Activated naive CD8-positive, alpha-beta T cell treated with anti-CD3 and anti-CD28 coated beads, Interleukin-2, amount 10 ng/mL, durations not matched to agents 7 days and 5 days (primary cell): ENCODE measurements at places on chromosomes 6 and 20.

DNA sequence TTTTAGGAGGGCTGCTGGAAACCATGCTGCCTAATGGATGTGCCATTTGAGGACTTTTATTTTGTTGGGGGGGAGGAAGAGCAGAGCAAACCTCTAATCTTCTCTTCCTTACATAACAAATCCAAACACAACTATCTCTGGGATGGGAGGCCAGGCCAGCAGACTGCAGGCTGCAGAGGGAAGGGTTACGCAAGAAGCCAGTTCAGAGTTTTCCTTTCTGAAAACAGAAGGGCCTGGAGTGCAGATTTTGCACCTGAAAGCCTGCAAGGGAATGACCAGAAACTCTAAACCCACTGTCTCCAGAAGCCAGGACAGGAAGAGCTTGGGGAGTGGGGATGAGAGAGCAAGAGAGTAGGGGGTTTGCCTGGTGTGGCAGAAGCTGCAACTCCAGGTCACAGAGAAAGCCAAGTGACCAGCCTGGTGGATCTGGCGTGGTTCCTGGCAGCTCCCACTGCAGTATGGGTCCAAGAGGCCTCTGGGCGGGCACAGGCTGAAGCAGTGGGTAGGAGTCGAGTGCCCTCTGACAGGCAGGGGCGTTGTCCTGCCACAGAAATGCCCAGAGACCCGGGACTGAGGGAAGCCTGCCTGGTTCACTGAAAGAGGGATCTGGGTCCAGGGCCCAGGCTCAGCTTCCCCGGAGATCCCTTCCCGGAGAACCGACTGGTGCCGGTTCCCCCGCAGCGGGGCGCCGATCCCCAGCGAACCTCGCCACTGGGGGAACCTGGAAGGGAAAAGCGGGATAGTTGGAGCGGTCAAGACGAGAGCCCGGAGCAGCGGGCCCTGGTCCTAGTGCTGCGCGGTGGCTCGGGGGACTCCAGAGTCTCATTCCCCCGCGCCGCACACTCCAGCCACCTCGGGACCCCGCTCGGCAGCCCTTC lies 6.7 kb downstream of the MAFB start:
- DNase-seq = no peak

DNA sequence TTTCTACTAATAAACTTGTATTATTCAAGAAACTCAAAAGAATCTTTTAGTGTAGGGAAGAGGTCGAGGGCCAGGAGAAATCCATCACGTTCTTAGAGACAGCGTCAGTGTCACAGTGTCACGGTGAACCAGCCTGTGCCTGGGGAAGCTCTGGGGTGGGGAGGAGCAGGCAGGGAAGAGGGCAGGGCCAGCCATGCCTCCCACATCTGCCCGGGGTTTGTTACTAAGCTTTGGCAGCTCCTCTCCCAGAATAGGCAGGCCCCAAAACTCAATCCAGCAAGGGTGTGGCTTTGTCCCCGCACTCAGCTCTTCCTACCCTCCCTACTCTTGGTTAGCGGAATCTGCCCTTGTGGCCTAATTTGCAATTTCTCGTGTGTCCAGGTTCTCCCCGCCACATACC lies 72.9 kb downstream of the TCP11 start:
- DNase-seq = no peak

DNA sequence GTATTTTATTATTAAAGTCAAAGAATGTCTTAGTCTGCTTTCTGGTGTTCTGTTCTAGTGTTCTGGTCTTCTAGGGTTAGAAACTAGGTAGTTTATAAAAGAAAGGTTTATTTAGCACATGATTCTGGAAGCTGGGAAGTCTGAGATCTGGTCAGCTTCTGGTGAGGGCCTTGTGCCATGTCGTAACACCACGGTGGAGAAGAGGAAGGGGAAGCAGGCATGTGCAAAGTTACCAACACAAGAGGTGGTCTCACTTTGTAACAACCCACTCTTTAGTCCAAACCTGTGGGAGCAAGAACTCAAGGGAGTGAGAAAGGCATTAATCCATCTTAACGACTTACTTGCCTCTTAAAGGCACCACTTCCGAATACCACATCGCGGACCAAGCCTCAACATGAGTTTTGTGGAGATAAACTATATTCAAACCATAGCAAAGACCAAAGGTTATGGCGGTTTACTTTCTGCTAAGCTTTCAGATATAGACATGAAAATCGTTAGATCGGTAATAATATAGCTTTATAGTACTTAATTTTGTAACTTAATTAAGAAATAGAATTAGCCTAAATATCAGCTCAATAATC lies 99.4 kb downstream of the NCOA3 start:
- no peak for DNase-seq

DNA sequence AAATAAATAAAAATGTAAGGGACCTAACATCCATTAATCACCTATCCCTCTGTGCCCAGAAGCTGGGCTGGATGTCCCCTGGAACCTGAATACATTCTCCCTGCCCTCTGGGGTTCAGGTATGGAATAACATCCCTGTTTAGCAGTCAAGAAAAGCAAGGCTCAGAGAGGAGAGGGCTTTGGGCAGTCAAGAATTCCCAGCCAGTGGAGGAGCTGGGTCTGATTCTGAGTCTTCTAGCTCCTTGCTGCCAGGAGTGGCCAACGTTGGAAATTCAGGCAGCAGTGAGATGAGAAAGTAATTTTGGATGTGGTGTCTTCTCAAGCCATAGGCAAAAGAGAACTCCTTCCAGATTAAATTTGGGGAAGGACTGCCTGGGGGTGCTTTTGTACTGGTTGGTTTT lies 42.6 kb upstream of the ZNFX1 start:
- DNase-seq = no peak

DNA sequence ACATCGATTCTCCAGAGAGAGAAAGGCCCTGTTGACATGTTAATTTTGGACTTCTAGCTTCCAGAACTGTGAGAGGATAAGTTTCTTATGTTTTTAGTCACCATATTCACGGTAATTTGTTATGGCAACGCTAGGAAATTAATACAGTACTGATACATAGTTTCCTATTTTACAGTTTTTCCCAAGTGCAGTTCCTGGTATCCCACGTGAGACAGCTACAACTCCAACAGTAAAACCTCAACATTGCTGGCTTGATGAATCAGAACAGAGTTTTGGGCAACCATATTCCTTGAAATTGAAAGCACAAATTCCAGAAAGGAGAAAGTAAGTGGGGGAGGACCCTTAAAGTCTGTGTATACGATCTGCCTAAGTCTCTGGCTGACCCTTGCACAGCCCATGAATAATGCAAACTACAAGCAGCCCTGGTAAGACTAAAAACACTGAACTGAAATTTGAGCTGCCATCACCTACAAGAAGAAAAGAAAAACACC lies 505.1 kb upstream of the NRSN1 start:
- DNase-seq = no peak

GRCh38 chr6:143426026-143426425 lies 24.5 kb downstream of the ADAT2 start:
- DNase-seq = no peak

DNA sequence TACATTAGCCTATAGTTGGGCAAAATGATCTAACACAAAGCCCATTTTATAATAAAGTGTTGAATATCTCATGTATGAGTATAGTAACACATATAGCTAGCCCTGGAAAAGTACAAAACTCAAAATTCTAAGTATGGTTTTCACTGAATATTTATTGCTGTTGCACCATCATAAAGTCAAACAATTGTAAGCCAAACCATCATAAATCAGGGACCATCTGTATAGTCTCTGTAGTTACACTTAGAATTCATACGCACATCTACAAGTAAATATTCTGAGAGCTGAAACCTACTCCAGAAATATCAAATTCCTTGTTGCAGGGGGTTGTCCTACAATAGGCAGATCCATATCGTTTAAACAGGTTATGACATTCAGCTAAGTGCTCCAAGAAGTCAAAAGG lies 817.3 kb downstream of the BCKDHB start:
- DNase-seq = no peak

GRCh38 chr6:76684875-76685274 lies 612.4 kb upstream of the IMPG1 start:
- DNase-seq = no peak

GRCh38 chr20:58700121-58700821 lies 7.7 kb downstream of the NPEPL1 start:
- DNase-seq = no peak

DNA sequence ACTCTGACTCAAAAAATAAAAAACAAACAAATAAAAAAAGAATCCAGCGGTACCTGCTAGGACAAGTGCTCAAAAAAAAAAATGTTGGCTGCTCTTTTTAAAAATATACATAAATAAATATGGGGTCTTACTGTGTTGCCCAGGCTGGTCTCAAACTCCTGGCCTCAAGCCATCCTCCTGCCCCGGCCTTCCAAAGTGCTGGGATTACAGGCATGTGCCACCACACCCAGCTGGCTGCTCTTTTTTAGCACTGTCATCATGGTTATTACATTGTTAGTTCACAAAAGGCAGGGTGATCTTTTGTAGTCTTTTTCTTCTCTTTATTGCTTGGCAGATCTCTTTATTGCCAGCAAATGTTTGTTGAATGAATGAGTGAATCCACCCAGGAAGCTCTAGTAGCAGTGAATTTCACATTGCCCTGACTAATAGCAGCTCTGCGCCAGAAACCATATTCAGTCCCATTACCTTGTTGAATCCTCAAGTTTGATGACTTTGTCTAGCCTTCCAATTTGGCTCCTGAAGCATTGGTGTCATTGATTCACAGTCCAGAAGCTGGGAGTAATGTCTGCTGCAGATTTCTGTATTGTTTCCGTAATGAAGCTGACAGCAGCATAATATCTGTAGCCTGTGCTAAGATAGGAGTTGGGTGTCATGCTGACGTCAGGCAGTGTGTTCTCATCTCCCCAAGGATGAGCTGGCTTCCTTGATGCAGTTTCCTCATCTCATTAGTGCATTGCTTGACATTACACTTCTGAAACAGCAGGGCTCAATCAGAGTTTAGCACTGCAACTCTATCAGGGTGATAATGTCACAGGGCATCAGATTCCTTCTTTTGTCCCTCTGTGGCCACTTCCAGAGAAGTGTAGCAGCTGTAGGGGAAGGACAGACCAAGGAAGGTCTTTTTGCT lies 84.9 kb upstream of the TGM3 start:
- no peak for DNase-seq

GRCh38 chr20:36331209-36331608 lies 25.1 kb downstream of the DLGAP4 start:
- no peak for DNase-seq

GRCh38 chr6:44537306-44538049 lies 150.0 kb downstream of the CDC5L start:
- DNase-seq = no peak

DNA sequence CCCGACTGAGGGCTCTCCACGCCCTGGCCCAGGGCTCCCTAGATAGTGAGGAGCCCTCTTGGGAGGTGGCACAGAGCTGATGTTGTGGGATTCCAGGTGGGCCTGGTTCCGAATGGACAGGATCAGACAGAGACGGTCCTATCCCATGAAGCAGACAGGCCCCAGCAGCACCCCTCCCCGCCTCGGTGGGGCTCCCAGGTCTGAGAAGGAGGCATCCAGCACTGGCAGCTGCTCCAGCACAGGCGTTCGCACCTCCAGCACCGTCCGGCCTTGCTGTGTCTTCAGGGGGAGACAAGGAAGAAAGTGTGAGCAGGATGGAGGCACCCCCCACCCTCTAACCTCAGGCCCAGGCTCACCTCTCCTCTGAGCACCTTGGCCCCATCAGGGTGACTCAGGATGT lies 28.7 kb downstream of the COL11A2 start:
- no peak for DNase-seq

- DNase-seq = no peak
These were observed 81.6 kb downstream of the TMEM200A start for GRCh38 chr6:130447374-130447773.

DNA sequence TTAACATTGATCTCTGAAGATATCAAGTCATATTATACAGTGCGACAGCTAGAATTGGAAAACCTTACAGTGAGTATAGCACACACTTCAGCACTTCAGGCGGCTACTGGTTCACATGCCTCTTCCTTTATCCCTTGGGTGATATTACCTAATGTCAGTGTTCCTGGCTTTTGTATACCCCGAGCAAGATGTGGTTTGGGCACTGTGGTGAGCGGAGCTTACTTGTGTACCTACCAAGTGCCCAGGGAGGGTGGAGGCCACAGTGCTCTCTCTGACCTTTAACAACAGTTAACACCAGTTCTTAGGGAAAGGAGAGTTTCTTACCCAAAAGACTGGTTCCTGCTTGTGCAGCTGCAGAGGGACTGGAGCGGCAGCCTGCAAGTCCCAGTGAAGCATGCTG lies 64.4 kb downstream of the PTPN1 start:
- no peak for DNase-seq
